ENCODE measurements at places on chromosomes 3 and 15. TPM values are rescaled to one million over a fixed set of nuclear protein-coding genes. Genes with fewer than 3 reads are reported as not detected.

GRCh38 chr3:182793663-182794454, 555 bp downstream of the ATP11B start:
- DNase-seq, result no peak

The KCNAB1 gene
- polyA plus RNA-seq, result 3.0 TPM

DNA sequence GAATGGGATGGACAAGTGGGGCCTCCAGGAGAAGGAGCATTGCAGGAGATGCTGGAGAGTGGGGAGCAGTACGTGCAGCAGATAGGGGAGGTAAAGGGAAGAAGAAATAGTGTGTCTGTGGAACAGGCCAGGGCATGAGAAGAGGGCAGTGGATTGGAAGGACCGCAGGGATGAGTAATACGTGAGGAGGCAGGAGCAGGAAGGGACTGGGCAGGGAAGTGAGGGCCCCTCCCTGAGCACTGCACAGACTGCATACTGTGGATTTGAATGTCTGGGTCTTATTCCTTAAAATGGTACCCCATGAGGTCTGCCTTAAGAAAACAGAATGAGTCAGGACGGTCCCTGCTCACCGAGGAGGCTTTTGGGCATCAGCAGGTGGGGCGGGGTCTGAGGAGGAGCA, 210.0 kb upstream of the NDN start:
- DNase-seq, result no peak

The AGBL1 gene
- 0.08 TPM for polyA plus RNA-seq

The GOLGA8Q gene
- 0.32 TPM for polyA plus RNA-seq

The CNTN3 gene
- 6.3 TPM for polyA plus RNA-seq

GRCh38 chr15:97482521-97482920, 478.0 kb upstream of the ARRDC4 start:
- DNase-seq, result no peak

DNA sequence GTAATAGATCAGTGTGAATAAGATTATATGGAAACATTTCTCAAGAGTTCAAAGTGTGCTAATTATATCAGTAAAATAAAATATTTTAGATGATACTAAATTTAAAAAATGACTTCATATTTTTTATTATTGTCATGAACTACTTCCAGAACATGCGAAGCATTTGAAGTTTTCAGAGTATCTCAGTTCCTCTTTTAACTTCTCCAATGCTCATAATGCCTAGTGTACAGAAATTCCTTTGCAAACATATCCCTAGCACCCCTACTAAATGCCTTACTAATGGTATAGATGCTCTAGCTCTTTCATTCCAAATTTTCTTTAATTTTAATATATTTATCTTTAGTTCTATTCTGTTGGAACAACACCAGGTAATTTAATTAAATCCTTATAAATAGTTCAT, 580.4 kb downstream of the CADM2 start:
- no peak for DNase-seq

The PLXND1 gene
- polyA plus RNA-seq, result 132 TPM

DNA sequence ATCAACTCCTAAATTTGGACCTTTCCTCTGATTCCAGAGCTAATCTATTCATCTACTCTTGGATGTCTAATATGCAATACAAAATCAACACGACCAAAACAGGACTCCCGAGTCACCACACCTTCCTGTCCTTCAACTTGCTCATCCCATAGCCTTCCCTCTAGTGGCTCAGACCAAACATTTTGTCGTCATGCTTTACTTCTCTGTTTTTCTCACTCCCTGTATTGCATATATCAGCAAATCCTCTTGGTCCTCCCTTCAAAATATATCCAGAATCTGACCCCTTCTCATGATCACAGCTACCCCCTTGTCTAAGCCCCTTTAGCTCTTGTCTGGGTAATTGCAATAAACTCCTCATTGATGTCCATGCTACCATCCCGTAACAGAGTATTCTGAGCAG, 30.5 kb upstream of the DCP1A start:
- DNase-seq, result no peak

DNA sequence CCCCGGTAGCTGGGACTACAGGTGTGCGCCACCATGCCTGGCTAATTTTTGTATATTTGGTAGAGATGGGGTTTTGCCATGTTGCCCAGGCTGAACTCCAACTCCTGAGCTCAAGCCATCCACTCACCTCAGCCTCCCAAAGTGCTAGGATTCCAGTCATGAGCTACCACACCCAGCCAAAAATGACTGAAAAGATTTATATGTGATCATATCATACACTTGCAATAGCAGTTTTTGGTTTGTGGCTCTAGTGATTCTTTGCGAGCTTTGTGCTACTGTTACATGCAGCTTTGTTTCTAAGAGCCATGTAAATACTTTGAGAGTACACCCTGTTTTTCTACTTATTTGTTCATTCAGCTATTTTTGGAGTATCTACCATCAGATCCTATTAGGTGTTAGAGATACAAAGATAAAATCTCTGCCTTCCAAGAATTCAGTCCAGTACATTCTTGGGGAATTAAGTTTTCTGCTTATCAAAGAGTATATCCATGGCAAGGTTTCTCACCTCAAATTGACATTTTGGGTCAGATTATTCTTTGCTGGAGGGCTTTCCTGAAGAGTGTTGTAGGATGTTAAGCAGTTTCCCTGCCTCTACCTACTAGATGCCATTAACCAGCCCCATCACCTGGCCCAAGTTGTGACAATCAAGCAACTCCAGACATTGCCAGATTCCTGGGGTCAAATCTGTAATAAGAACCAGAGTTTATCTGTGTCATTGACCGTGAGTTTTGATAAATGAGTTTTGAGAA, 15.0 kb downstream of the SNAP23 start:
- no peak for DNase-seq

The FBXO40 gene
- polyA plus RNA-seq, result 0.06 TPM

The BUB1B gene
- 29.5 TPM for polyA plus RNA-seq

- DNase-seq, result no peak
These were observed 19.3 kb downstream of the CLSTN2 start for GRCh38 chr3:139954146-139954860.

DNA sequence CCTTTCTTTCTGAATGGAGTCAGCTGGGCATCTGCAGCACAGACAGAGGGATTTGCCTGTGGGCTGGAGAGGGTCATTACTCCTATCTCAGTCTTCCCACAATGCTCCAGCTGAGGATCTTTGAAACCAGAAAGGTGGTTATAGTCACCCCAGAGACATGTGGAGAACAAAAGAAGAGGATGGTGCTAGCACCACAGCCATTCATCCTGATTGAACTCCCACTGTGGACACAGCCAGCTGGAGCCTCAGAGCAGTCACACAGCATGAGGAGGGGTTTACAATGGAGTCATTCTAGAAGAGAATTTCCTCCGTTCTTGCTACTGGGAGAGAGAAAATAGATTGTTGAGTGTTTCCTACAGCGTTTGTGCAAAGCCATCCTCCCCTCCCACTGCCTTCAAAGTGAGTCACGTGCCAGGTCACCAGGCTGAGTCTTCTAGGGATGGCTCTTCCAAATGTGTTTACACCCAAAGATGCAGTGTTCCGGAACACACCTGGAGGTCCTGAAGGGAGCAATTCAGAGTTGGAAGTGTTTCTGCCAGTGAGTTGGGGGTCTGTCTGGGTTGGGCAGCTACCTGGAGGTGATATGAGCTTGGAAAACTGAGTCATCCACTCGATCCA, 18.9 kb upstream of the GREM1 start:
- no peak for DNase-seq

DNA sequence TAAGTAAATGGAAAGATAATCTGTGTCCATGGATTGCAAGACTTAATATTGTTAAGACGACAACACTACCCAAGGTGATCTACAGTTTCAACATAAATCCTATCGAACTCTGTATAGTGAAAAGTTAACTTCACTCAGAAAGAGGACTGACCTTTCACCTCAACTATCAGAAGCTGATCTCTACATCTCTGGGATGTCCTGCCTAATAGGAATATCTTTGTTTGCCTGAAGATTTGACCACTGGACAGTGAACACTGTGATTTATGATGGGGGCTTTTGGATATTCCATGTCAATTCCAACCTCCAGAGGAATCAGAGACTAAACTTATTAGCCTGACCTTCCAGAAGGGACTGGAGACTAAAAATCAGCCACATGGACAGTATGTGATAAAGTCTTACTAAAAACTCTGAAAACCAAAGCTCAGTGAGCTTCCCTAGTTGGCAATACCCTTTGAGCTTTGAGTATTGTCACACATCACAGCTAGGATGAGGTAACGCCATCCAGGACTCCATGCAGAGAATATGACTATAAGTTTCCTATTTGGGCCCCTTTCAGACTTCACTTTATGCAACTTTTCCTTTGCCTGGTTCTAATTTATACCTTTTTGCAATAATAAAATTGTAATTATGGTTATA, 164.9 kb upstream of the SETMAR start:
- DNase-seq, result no peak

DNA sequence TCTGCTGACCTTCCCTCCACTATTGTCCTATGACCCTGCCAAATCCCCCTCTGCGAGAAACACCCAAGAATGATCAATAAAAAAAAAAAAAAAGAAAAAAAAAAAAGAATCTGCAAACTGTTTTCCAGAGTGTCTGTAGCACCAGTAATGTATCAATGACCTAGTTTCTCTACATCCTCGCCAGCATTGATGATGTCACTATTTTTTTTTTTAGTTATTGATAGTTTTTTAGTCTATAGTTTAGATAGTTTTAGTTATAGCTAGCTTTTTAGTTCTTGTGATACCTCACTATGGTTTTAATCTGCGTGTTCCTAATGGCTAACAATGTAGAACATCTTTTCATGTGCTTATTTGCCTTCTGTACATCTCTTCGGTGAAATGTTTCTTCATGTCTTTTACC, 36.1 kb upstream of the XIRP1 start:
- DNase-seq, result no peak

The KCNMB2 gene
- polyA plus RNA-seq, result 26.9 TPM
